ENCODE measurements at places on chromosomes 16 and 17.

DNA sequence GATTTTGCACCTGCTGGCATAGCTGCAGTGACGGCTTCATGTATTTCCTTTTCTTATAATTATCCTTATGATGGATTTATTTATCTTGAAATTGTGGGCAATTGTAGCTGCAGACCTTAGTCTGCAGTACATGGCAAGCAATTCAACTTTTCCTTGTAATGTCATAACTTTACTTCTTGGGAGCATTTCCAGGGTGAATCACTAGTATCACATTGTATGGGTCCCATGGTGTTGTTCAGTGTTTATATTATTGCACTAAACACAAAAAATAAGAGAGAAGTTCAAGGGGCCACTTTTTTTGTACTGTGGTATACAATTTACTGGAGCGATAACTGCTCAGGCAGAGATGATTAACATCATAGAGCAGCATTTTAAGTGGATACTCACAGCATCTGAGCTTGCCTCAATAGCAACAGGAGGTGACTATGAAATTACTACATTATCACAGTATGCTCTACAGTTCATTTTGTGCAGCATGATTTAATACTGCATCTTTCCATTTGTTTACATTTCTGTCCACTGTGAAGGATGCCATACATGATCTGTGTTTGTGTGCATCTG lies 169.5 kb downstream of the STX8 start:
- no peak for DNase-seq

DNA sequence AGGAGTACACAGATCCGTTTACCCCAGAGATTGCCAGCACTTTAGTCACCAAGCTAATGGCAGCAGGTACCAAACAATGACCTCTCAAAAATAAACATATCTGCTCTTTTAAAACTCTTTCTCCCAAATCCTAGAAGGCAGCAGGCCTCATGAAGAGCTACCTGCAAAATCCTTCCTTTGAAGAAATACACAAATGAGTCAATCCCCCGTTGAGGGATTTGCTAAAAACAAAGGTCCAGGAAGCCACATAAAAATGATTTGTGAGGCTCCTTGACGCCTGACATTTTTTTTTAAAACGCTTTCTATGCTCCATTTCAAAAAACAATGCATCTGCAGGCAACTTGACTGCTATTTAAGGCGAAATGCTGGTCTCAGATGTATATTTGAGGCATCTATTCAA lies 58.2 kb downstream of the NACA2 start:
- no peak for DNase-seq

DNA sequence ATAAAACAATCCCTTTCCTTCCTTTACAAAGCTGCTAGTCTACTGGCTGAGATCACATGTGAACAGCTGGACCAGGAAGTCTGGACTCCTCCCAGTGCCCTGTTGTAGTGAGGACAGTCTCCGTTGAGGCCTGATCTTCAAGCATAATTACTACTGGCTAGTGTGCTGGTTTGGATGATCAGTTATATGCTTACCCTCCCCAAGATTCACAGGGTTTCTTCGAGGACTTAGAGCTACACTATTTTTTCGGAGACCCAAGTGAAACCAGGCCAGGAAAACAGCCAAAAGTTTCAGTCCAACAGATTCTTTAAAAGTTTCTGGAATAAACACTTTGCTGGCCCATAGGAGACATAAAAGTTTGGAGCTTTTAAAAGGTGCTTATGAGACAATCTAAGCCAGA lies 194.9 kb upstream of the CDH11 start:
- no peak for DNase-seq

GRCh38 chr17:74527756-74528155 lies 3.5 kb downstream of the CD300LB start:
- no peak for DNase-seq

DNA sequence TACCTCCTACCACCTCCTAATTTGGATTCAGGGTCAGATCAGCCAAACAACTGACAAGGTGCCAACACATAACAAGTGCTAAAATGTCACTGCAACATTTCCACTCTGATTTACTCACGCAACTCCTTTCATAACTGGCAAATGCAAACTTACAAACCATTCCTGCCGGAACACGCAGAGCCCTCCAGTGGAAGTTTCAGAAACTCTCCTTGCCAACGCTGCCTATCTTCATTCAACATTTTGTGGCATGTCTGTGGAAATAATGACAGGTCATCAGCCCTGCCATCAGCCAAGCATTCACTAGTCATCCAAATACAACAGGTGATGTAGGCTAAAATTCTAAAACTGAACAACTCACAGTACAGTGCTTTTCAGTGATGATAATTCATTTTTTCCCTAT lies 37.7 kb upstream of the OR3A1 start:
- no peak for DNase-seq

- DNase-seq: peak; percentile 10
These were observed 3.7 kb downstream of the HPR start for GRCh38 chr16:72066747-72067146.

GRCh38 chr16:62648256-62648655 lies 612.0 kb upstream of the CDH8 start:
- no peak for DNase-seq

GRCh38 chr17:45244725-45245656 lies 16.9 kb downstream of the SPATA32 start:
- no peak for DNase-seq

- DNase-seq: no peak
These were observed 1.4 kb upstream of the SLC5A11 start for GRCh38 chr16:24844101-24845030.

- DNase-seq: no peak
These were observed 13.7 kb downstream of the DNAH17 start for GRCh38 chr17:78563189-78564145.

DNA sequence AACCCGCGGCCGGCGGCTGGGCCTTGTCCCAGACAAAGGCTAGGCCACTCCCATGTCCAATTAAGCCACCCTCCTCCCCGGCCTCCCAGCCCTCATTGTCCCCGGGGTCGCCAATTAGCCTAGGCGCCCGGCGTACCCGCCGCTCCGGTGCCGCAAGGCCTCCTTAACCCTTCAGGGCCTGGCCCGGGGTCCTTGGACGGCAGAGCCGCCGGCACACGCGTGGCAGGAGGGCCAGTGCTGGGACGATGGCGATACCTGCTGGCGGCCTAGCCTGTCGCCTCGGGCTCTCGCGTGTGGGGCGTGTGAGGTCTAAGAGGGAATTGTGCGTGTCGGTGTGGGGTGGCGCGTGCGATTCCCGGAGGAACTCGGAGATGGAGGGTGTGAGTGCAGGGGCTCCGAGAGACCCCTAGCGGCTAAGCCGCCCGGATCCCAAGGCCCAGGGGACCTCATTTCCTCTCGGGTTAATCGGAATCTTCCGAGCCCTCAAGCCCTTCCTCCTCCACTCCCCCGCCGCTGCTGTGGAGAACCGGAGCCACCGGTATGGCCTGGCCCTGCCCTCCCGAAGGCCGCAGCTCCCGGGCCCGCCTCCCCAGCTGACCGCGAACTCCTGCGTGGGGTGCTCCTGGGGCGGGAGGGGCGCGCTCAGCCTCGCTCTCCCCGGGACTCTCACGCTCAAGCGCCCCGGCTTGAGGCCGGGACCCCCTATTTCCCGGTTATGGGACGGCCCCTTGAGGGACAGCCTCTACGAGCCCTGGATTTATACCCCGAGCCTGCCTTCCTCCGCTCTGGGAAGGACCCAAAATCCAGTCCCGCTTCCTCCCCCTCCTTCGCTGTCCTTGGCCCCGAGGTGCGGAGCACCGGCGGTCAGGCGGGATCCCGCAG lies 11.9 kb downstream of the TBX2 start:
- DNase-seq: peak; percentile 74

DNA sequence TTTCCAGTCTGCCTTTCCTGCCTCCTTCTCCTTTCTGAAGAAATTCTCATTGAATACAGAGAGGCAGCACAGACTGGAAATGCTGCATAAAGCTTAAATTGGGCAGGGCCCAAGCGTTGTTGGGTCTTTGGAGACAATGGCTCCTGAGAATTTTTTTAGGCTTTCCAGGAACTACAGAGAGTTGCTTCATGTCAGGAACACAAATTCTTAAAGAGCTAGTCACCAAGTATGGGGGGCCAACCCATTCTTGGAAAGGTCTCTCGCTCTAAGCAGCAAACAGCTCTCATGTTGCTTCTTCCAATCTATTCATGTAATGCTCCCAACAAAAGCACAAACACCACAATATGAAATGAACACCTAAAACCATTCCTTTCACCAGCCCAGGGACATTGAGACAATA lies 6.9 kb downstream of the HNF1B start:
- no peak for DNase-seq

DNA sequence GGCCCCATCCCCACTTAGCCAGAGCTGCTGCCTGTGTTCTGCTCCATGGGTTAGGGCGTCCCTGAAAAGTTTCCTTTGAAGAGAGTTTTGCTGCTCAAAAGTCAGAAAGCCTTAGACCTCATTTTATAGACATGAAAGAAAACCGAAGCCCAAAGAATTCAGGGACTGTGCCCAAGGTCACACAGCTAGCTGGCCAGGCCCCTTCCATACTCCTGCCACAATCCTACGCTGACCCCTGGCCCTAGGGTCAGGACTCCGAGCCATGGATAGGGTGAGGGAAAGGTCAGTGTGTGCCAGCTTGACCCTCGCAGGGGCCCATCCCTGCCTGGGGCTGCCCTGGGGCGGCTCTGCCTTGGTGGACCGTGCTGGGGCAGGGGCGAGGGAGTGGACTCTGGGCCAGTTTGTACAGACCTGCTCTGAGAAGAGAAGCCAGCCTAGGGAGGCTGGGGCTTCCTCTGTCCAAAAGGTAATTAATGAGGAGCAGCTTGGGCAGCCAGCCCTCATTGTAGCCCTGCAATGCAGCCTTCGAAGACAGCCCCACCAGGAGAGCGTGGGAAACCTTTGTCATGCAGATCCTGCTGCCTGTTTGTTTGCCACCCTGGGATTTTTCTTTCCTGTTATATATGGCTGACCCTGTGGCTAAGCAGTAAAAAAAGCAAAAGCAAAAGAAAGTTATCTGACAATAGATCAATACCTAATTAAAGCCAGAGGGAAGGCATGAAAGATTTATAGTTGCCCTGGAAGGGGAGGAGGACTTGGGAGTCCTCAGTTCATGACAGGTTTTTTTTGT lies 37.4 kb downstream of the RHBDL3 start:
- no peak for DNase-seq

DNA sequence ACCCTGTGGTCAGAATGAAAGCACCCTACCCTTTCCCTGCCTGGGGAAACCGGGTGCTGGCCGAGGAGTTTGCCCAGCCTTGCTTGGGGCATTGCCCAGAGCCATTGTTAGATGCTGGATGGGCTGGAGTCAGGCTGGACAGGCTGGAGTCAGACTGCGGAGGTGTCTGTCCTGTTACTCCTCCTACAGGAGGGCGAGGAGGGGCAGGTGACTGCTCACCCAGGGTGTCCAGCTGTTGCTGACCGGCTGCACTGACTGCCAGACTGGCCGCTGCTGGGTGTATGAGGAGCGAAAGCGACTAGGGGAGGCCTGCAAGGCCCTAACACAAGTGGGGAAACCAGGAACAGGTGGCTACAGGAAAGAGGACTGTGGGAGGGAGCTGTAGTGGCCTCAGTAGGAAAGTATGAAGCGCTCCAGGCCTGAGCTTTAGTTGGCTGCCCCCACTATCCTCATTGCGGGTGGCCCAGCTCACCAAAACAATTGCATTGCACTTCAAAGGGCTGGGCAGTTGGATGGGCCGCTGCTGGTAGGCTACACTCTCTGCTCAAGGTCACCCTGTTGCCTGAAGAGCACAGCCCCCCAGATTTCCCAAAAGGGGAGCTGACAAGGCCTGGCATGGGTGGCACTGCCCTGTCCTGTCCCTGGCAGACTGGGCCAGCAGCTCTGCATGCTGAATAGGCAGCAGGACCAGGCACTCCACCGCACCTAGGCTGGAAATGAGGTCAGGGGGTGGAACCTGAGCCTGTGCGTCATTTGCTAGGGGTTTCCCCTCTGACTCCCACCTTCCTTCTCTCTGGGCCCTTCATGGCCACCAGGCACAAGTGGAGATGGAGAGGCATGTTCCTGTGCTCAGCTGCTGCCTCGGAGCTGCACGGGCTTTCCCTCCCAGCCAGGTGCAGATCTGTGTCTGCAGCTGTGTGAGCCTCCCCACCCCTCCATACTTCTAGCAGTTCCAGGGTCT lies 18.4 kb downstream of the LDHD start:
- DNase-seq: peak; percentile 72

GRCh38 chr16:59385959-59386358 lies 651.8 kb upstream of the GOT2 start:
- no peak for DNase-seq

DNA sequence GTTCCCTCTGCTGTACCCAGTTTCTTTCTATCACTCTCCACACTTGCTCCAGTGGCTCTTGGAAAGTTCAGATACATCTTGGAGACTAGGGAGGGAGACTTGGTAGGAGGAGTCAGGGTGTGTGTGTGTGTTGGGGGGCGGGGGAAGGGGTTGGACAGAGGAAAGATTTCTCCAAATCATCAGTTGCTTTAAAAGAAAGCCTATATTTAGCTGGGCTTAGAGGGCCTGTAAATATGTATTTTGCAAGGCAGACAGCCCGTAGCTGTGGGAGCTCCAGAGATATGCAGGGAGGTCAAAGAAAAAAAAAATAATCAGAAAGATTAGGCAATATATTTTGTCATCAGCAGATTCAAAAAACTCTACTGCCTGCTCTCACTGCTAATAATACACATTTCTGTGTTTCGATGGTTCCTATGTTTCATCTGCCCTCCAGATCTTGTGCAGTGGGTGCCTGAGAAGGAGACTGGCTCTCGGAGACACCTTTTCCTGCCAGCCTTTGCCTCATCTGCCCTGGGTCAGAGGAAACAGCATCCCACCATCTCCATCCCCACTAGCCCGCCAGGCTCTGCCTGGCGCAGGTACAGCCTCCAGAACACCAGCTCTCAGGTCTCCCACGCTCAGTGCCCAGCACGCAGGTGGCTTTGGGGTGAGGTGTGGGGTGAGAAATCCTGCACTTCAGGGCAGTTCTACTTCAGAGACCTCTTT lies 4.8 kb upstream of the PPP1R9B start:
- DNase-seq: no peak

- DNase-seq: no peak
These were observed 1.4 kb downstream of the RAB26 start for GRCh38 chr16:2149630-2150417.

- DNase-seq: no peak
These were observed 26.2 kb upstream of the MAP3K14 start for GRCh38 chr17:45342871-45343526.

GRCh38 chr17:13643180-13643579 lies 41.5 kb upstream of the HS3ST3A1 start:
- no peak for DNase-seq

- DNase-seq: no peak
These were observed 36.4 kb downstream of the HSD17B2 start for GRCh38 chr16:82071421-82071820.

DNA sequence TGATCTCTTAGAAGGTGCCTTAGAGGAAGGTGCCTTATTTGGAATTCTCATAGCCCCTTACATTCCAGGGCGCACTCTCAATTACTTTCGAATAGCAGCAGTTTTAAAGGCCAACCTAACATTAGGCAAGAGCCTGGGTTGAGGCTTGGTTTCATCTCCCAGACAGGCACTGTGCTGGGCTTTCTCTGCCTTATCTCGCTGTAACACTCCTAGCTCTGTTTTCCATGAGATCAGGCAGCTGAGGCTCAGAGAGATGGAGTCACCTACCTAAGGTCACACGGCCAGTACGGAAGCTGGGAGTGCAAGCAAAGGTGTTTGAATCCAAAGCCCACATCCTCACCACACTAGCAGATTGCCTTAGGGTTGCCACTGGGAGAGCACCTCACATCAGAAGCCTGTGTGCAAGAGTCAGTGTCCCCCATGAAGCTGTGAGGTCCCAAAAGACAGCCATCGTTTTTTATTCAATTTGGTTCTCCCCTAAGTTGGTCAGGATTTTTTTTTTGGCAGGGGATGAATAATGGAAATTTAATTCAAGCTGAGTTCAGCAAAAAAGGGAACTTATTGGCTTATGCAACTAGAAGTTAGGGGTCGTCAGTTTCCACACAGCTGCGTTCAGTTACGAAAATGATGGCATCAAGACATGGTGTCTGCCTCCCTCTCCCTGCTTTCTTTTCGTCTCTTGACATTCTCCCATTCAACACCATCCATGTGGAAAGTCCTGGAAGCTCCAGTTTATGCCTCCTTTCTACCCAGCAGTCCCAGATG lies 206.4 kb downstream of the KATNIP start:
- no peak for DNase-seq

Measured in NCI-H510A treated with DMSO at 0.1 percent for 48 hours (cell line).